ENCODE measurements at places on chromosomes 7 and 10.

GRCh38 chr7:111138193-111138569 is 47.3 kb downstream of the LRRN3 start:
- DNase-seq: peak; percentile 68

DNA sequence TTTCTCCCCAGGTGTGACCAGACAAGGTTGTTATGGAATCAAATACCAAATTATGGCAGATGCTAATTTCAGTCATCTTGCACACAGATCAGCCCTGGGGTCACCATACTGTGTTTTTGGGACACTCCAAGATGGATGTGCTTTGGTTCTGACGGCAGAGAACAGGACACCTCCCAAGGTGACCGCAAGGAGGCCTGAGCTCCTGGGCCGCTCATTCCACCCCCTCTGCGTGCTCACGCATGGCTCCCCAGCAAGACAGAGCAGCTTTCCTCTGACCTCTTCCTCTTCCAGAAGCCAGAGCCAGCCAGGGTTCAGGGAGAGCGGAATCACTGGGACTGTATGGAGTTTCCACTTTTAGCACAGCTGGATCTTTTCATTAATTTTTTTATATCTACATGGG is 402.8 kb downstream of the DNAJB6 start:
- DNase-seq: no peak

DNA sequence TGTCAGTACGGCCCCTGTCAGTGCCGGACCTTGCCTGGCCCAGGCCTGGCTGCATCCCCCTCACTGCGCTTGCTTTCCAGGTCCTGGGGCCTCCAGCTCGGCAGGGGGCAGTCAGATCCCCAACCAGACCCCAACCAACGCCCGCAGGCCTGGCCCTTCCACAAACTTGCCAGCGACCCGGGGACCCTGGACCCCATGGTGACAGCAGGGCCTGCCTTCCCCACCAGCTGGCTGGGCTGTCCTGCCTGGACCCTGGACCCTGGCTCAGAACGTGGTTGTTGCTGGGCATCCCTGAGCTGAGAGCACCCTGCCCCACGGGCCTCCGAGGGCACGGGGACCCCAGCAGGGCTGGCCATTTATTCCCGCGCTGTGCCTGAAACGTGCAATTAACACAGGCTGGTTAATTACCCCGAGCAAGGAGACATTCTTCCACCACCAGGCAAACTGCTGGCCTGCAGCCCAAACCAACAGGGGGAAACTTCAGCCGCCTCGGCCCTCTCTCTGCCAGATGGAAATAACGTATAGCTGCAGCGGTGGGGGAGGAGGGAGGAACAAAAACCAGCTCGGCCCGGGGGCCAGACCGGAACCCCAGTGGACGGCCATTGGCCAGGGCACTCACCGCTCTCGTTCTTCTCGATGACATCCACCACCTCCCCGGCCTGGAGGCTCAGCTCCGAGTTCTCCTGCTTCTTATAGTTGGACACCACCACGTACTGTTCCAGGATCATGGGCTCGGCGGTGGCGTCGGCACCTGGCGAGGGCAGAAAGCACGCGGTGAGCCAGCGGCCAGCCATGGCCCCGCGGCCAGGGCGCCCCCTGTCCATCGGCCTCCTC is 167.1 kb downstream of the NEURL1 start:
- DNase-seq: peak; percentile 65

DNA sequence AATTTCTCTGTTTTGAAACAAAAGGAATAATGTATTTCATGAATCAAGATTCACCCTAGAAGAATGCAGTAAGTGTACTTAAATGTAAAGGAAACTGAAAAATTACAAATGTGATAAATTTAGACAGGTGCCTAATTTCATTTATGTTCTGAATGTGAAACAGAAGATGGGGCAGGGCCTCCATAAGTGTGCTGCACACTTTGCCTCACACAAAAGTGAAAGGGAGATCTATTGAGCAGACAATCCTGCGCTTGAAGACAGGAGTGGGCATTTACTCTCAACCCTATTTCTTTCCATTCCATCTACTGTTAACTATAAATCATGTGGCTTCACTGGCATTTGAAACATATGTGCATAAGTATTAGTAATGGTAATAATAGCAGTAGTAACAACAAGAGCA is 36.2 kb downstream of the GNG11 start:
- DNase-seq: no peak

DNA sequence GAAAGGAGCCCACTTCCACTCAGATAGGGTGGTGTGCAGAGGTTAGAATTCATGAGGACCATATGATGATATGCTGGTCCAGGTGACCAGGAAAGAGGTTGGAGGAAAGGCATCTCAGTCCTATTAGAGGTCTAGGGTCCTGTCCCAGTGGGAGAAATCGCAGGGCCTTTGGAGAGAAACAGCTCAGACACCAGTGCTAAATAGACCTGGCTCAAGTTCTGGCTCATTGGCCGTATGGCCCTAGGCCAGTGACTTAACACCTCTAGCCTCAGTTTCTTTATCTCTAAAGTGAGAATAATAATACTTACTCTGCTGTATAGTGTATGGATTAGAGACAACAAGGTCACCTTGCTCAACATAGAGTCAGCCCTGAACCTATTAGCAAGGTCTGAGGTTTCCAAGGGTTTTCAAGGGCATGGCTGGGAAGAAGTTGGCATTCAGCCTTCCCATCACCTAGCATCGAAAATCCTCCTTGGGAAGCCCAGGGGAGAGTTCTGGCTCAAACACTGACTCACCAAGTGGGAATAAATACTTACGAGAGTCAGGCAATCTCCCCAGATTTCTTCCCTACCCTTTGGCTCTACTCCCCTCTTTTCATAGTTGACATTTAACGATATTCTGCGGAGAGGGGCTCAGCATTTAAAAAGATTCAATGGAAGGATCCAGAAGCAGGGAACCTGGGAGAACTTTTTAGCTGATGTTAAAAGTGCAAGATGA is 473.1 kb upstream of the PODXL start:
- peak; percentile 7 for DNase-seq

GRCh38 chr7:69430384-69431021 is 167.8 kb upstream of the AUTS2 start:
- DNase-seq: peak; percentile 53

DNA sequence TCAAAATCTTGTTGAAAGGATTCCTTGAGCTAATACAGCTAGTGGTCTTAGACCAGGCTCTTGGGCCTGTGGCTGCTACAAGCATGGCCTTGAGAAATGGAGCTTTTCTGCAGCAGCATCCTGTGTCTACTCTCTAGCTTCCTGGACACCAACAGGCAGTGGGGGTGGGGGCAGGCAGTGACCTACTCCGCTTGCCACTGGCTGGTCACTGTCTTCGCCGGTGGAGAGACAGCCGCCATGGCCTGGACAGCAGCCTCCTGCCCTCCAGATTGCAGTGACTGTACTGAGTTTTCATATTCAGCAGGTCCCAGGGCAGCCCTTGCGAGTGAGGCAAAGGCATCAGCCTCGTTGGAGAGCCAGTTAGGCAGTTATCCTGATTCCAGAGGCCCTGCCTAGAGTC is 204.6 kb downstream of the HECW1 start:
- no peak for DNase-seq

GRCh38 chr7:36305226-36305625 is 84.4 kb upstream of the ANLN start:
- no peak for DNase-seq

DNA sequence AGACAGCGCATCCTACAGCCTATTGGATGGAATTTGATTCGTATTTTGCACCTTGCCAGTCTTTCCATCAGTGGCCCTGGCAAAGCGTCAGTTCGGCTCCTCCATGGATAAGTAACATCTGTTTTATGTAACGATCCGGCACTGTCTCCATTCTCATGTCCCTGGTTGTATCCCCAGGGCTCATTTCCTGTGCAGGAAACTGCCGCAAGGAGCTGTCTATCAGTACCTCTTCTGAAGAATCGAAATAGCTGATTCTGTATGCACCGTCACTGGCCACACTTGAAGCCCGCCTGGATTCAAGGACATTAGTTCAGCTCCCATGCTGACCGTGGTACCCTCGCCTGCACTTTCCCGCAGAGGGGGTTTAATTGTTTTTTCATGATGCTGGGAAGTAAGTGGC is 53.1 kb upstream of the NPS start:
- peak; percentile 4 for DNase-seq

DNA sequence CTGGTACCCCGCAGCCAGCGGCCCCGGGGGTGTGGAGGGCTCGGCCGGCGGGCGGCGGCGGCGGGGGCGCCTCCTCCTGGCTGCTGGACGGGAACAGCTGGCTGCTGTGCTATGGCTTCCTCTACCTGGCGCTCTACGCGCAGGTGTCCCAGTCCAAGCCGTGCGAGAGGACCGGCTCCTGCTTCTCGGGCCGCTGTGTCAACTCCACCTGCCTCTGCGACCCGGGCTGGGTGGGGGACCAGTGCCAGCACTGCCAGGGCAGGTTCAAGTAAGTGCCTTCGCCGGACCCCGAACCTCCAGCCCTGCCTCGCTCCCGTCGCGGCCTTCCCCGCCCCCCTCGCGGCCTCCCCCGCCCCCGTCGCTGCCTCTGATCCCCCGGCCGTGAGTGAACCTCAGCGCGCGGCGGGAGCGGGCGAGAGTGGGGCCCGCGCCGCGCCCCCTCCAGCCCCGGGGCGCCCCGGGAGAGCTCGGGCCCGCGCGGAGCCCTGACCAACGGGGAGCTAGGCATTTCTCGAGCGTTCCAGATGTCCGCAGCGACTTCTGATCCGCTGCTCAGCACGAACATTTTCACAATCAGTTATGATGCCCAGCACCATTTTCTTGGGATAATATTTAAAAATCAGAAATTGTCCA is 727 bp downstream of the ATRNL1 start:
- no peak for DNase-seq

DNA sequence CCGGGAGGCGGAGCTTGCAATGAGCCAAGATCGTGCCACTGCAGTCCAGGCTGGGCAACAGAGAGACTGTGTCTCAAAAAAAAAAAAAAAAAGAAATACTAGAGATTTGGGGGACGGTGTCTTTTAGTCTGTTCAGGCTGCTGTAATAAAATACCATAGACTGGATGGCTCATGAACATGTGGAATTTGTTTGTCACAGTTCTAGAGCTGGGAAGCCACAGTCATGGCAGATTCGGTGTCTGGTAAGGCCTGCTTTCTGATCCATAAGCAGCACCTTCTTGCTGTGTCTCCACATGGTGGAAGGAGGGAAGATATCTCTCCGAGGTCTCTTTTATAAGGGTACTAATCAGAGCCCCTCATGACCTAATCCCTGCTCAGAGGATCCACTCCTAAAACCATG is 102.7 kb upstream of the MKLN1 start:
- peak; percentile 44 for DNase-seq

- no peak for DNase-seq
Observed at GRCh38 chr7:23235813-23236221, 10.8 kb upstream of the GPNMB start.

DNA sequence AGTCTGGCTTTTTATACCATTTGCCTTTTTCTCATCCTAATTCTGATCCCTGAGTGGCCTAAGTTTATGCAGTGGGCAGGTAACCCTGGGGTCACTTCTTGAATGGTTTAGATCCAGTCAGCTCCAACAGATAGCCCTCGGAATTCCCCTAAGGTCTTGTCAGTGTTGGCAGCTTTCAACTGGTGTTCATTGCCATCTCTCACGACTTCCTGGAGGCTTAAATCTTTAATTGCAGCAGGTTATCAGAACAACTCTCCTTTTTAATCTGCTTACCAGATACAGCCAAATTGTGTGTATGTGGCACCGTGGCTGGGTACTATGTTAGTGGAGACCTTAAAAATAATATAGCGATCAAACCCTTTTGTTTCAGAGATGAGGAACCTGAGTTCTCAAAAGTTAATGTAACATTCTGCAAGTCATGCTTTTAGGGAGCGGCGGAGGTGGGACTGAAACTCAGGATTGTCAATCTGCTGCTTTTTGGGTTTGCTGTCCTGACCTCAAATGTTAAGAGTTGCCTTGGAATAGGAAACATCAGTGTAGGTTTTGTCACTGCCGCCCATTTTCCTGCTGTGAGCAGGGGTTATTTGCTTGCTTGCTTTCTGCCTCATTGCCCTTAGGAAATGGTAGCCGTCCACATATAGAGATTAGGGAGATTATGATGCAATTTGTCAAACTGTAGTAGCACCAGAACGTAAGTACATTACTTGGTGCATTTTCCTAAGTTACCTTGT is 818 bp downstream of the DLD start:
- DNase-seq: no peak

DNA sequence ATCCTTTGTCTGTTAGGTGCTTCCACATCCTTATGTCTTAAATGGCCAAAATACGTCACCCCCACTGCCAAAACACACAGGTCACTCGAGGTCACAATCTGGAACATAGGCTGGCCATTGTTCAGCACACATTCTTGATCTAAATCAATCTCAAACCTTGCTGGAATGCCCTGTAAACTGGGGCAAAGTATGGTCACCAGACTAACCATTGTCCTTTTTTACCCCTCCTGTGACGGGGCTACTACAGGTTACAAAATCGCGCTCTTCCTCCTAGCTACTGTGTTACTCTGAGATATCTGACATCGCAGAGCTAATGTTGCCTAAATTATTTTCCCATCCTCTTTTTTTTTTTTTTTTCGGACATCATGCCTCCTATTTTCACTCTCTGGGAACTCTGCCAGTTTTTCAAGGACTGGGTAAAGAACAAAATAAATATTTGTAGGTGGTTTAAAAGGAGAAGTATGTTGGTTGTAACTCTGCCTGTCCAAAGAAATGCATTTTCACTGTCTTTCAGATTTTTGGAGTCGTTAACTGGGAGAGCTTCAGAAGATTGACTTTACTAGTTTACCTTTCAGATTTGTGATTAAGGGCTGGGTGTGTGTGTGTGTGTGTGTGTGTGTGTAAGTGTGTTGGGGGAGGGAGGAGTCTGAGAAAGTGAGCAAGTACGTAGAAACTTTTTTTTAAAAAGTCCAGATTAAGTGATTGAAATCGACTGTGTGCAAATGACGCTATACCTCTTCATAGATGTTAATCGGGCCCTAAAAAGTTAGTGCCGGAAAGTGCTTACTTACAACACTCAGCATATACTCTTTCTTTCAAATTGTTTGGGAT is 942 bp upstream of the KIAA1217 start:
- peak; percentile 13 for DNase-seq

GRCh38 chr7:16801111-16801542 is 3.7 kb downstream of the AGR2 start:
- DNase-seq: peak; percentile 73

- DNase-seq: no peak
Observed at GRCh38 chr10:17006631-17007417, 122.8 kb downstream of the CUBN start.

DNA sequence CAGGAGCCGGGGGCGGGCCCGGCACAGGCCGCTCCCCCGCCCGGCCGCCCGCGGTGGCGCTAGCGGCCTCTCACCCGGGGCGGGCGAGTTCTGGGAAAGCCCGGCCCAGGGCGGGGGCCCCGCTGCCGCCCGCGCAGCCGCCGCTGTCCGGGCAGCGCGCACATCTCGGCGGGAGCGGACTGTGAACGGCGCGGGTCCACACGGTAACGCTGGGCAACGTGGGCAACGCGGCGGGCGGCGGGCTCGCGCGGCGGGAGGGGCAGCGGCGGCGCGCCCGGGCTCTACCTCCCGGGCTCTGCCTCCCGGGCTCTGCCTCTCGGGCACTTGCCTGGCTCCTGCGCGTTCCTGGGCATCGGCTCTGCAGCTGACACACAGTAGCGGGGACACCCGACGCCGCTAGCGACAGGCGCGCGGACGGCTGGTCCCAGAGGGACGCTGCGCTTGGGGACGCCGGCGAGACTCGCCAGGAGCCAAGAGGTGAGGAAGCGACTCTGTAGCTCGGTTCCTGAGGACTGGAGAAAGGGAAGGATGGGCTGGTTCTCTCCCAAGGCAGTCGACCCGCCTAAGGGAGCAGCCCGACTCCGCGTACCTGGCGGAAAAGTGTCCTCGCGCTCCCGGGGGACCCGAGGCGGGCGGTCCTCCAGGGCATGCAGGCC is at the start of gene PLCE1:
TSS of gene PLCE1 (plus strand) at position 150 of the 656 bp plus-strand sequence. CDS start 37,116 bp downstream, outside the sequence.
- peak; percentile 36 for DNase-seq

All from fibroblast of skin of abdomen (primary cell).